ENCODE measurements at places on chromosomes 6 and 20. TPM values are rescaled to one million over a fixed set of nuclear protein-coding genes. Genes with fewer than 3 reads are reported as not detected.

DNA sequence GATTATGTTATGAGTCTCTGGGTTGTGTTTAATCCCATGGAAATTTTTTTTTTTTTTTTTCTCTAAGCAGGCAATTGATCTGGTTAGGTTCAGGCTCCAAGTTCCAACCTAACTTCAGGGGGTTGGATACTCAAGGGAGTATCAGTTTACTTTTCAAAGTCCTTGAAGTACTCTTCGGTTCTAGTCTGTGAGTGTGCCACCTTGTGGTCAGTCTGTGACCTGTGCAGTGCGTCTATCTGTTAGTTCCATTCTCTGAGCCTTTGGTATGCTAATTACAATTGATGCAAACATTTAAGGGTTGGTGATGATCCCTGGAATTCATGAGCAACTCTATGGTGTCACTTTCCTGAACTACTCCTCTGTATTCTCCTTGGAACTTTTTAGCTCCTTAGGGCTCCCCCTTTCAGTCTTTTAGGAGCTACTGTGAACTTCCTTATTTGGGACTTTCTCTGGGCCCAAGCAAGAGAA lies 342.0 kb downstream of the SOX4 start:
- no peak overlapping the region for H3K27ac ChIP-seq
- H3K36me3 ChIP-seq, result no peaks in the 10 kb centered on the region
- no peaks in the 10 kb centered on the region for H3K27me3 ChIP-seq
- no peak overlapping the region for H3K4me3 ChIP-seq
- DNase-seq, result peak; percentile 32

DNA sequence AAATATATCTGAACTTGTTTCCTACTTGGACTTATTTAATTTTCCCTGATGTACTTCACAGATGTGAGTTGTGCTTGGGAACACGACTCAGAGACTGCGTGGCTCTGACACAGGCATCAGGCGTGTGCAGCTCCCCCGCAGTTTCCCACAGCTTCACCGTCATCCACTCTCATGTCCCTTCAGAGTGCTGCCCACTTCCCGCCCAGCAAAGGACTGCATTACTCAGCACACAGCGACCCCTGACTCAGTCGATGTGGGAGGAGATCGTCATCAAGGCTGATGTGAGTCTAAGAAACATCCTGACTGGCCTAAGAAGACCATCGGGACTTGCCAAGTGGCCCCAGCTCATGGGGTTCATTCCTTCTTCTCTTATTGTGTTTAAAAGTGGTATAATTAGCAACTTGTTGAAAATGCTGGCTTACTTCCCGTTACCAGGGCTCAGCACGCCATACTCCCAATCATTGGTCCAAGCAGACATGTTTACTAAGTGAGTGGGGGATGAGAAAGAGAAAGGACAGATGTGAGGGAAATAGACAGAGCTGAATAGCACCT lies 539.4 kb upstream of the JARID2 start:
- DNase-seq, result peak; percentile 51
- H3K4me3 ChIP-seq, result no peak overlapping the region
- peaks cover 17% of the 10 kb centered on the region for H3K4me1 ChIP-seq
- no peaks in the 10 kb centered on the region for H3K36me3 ChIP-seq
- H3K27ac ChIP-seq, result peak overlapping the region; percentile 21

DNA sequence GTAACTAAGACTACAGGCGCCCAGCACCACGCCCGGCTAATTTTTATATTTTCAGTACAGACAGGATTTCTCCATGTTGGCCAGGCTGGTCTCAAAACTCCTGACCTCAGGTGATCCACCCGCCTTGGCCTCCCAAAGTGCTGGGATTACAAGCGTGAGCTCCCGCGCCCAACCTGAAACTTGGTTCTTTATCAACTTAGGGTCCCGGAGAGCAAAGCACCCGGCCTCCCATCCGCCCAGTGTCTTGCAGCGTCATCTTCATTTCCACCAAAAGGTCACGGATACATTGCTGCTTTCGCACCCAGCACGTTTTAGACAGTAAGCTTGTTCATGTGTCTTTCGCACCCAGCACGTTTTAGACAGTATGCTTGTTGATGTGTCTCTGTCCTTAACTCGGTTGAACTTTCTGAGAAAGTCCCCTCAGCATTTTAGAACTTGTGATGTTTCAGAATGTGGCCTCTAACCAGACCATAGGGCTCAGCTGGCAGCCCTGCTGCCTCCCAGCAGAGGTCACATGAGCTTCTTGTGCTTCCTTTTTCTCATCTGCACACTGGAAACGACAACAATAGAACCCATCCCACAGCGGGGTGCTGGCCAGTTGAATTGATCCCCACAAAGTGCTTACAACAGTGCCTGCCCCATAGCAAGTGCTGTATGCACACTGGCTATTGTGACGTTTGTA lies 48.8 kb downstream of the PRR18 start:
- H3K27ac ChIP-seq, result peak overlapping the region; percentile 71
- no peaks in the 10 kb centered on the region for H3K27me3 ChIP-seq
- no peak overlapping the region for H3K4me3 ChIP-seq
- H3K4me1 ChIP-seq, result peaks cover 23% of the 10 kb centered on the region
- no peak for DNase-seq
- H3K36me3 ChIP-seq, result no peaks in the 10 kb centered on the region

DNA sequence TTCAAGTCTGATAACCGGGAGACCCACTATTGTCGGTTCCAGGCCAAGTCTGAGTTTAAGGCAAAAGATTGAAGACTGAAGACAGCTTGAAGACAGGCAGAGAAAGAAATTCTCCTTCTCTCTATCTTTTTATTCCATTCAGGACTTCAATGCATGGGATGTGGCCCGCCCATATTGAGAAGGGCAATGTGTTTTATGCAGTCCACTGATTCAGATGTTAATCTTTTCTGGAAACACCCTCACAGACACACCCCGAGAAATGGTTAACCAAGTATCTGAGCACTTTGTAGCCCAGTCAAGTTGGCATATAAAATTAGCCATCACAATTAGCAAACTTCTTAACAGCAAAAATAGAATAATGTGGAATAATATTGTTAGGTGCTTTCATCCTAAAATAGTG lies 75.5 kb upstream of the FABP7 start:
- DNase-seq, result no peak
- H3K27me3 ChIP-seq, result no peaks in the 10 kb centered on the region
- no peaks in the 10 kb centered on the region for H3K36me3 ChIP-seq
- H3K4me3 ChIP-seq, result no peak overlapping the region

GRCh38 chr6:82204020-82204419 lies 43.5 kb downstream of the IBTK start:
- no peaks in the 10 kb centered on the region for H3K27me3 ChIP-seq
- no peaks in the 10 kb centered on the region for H3K4me1 ChIP-seq
- H3K4me3 ChIP-seq, result no peak overlapping the region
- DNase-seq, result no peak
- peaks cover 54% of the 10 kb centered on the region for H3K36me3 ChIP-seq

The FKBP1A gene
- 75.3 TPM for total RNA-seq

GRCh38 chr6:151722342-151722741 lies 85.1 kb upstream of the ESR1 start:
- no peak for DNase-seq
- H3K27me3 ChIP-seq, result no peaks in the 10 kb centered on the region
- H3K4me3 ChIP-seq, result no peak overlapping the region
- H3K36me3 ChIP-seq, result no peaks in the 10 kb centered on the region
- no peak overlapping the region for H3K27ac ChIP-seq

GRCh38 chr6:98769546-98769945 lies 64.8 kb upstream of the POU3F2 start:
- no peak for DNase-seq
- no peak overlapping the region for H3K27ac ChIP-seq
- no peak overlapping the region for H3K4me3 ChIP-seq
- H3K27me3 ChIP-seq, result peaks cover 3% of the 10 kb centered on the region
- no peaks in the 10 kb centered on the region for H3K4me1 ChIP-seq
- no peaks in the 10 kb centered on the region for H3K36me3 ChIP-seq

The FAM229B gene
- 25.1 TPM for total RNA-seq

DNA sequence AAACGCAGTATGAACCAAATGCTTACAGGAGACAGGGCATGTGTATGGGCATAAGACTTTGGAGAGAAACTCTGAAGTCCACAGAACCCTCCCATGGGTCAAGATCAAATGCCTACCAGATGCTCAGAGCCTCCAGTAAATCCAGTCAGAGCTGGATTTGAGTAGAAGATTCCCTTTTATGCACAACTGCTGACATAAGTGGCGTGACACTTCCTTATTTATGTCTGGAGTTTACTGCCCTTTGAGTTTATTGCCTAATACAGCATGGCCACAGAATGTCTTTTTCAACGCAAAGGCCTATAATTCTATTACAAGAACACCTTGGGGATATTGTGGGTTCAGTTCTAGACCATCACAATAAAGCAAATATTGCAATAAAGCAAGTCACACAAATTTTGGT lies 220.0 kb upstream of the FOXQ1 start:
- H3K27me3 ChIP-seq, result no peaks in the 10 kb centered on the region
- no peak overlapping the region for H3K4me3 ChIP-seq
- DNase-seq, result no peak
- no peak overlapping the region for H3K27ac ChIP-seq
- H3K36me3 ChIP-seq, result no peaks in the 10 kb centered on the region
- H3K4me1 ChIP-seq, result peaks cover 8% of the 10 kb centered on the region

The TMC2 gene
- not detected for total RNA-seq

GRCh38 chr6:119966484-119966883 lies 616.9 kb upstream of the MAN1A1 start:
- no peak for DNase-seq
- no peaks in the 10 kb centered on the region for H3K36me3 ChIP-seq
- no peaks in the 10 kb centered on the region for H3K4me1 ChIP-seq
- H3K27me3 ChIP-seq, result no peaks in the 10 kb centered on the region
- H3K27ac ChIP-seq, result no peak overlapping the region
- no peak overlapping the region for H3K4me3 ChIP-seq

- no peaks in the 10 kb centered on the region for H3K27me3 ChIP-seq
- peaks cover 5% of the 10 kb centered on the region for H3K36me3 ChIP-seq
- peak overlapping the region; percentile 84 for H3K27ac ChIP-seq
- H3K4me1 ChIP-seq, result peaks cover 18% of the 10 kb centered on the region
- DNase-seq, result no peak
- H3K4me3 ChIP-seq, result no peak overlapping the region
Measured at GRCh38 chr6:127971386-127971785, 70.5 kb upstream of the THEMIS start.

DNA sequence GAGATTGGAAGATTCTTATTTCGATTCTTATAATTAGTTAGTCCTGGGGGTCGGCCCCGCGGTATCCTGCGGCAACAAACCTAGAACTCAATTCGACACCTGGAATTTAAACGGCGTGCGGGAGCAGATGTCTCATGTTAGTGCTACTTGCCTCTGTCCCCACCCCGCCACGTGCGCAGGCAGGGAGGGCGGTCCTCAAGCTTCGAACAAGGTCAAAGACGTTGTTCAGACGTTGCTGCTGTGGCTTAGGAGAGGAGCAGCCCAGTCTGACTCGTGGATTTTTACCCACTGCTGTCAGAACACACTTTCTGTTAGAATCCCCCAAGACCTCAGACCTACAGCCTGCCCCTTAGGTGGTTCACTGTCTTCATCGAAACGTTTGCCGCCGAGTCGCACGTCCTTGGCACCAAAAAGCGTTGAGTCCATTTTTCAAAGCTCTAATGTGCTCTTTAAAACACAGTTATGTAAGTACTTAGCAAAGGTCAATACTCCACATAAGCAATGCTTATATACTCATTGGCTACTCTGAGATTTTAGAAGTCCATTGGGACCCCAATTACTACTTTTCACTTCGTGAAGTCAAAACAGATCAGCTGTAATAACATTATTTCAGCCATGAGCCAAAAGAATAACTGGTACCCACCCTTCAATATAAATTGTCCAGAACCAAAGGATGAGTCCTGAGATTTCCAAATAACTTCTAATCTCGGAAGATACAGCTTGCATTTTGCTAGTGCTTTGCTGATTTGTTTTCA lies 2.7 kb upstream of the C6orf62 start:
- no peaks in the 10 kb centered on the region for H3K27me3 ChIP-seq
- H3K4me1 ChIP-seq, result peaks cover 16% of the 10 kb centered on the region
- H3K27ac ChIP-seq, result peak overlapping the region; percentile 98
- peaks cover 33% of the 10 kb centered on the region for H3K36me3 ChIP-seq
- no peak for DNase-seq
- H3K4me3 ChIP-seq, result peak overlapping the region; percentile 67

DNA sequence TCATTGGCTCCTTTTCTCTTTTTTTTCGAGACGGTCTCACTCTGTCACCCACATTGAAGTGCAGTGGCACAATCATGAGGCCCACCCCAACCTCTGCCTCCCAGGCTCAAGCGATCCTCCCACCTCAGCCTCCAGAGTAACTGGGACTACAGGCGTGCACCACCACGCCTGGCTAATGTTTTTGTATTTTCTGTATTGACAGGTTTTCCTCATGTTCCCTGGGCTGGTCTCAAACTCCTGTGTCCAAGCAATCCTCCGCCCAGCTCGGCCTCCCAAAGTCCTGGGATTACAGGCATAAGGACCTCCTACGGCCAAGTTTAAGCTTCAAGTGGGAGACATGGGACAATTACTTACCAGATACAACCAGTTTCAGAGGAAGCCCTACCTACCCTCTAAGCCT lies 9.4 kb upstream of the POU5F1 start:
- H3K27me3 ChIP-seq, result no peaks in the 10 kb centered on the region
- H3K4me1 ChIP-seq, result peaks cover 26% of the 10 kb centered on the region
- no peak overlapping the region for H3K27ac ChIP-seq
- H3K36me3 ChIP-seq, result no peaks in the 10 kb centered on the region
- H3K4me3 ChIP-seq, result no peak overlapping the region

DNA sequence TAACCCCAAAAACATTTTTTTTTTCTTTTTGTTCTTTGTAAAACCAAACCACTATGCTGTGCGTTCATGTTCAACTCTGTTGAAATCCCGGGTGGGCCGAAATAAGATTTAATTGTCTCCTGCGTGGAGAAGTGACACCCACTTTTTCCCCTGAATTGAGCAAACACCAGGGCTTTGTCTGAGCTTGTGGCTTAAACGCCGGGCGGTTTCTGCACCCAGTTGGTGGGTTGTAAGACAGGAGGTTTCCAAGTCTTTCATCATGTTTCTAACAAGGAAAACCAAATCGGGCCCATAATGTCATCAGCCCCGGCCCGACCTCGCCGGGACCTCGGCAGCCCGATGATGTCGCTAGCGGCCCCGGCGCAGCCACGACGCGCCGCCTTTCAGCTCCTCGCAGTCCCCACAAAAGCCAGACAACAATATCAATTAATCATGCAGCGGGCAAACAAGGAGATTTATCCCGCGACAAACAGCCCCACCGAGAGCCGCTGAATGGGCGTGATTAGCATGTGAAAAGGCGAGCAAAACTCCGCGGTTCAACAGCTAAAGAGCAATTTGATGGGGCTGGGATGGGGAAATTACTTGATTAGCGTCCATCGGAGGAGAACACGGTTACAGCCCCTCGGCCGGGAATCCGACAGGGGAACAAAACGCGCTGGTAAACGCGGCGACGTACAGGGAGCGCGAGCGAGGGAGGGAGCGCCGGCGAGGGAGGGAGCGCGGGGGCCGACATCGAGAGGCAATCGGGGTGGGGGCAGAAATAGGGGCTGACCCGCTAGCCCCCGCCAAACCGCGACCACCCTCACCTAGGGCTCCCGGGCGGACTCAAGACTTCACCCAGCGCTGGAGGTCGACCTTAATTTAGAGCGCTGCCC lies 5.3 kb downstream of the LINC00237 start:
- H3K27me3 ChIP-seq, result peaks cover 42% of the 10 kb centered on the region
- H3K36me3 ChIP-seq, result no peaks in the 10 kb centered on the region
- H3K4me1 ChIP-seq, result peaks cover 14% of the 10 kb centered on the region
- H3K4me3 ChIP-seq, result peak overlapping the region; percentile 34
- peak; percentile 39 for DNase-seq
- H3K27ac ChIP-seq, result no peak overlapping the region

- H3K36me3 ChIP-seq, result no peaks in the 10 kb centered on the region
- no peaks in the 10 kb centered on the region for H3K4me1 ChIP-seq
- DNase-seq, result no peak
- no peak overlapping the region for H3K27ac ChIP-seq
Measured at GRCh38 chr6:25942561-25943147, 12.2 kb upstream of the SLC17A2 start.

Data from SJSA1 (cell line).